ENCODE measurements at places on chromosomes 7 and 10.
A peak's percentile ranks its signal among the peaks of the same experiment; 100 is the strongest.

DNA sequence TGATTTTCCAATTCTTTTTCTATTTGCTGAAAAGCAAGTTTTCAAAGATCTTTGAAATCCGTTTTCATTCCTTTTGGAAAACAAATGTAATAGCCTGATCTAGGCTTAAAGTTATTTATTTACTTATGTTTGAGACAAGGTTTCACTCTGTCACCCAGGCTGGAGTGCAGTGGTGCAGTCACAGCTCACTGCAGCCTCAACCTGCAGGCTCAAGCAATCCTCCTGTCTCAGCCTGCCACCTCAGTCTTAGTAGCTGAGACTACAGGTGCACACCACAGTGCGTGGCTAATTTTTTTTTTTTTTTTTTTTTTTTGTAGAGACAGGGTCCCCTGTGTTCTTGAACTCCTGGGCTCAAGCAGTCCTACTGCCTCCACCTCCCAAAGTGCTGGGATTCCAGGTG, 4.6 kb downstream of the ST7 start:
- DNase-seq = no peak

DNA sequence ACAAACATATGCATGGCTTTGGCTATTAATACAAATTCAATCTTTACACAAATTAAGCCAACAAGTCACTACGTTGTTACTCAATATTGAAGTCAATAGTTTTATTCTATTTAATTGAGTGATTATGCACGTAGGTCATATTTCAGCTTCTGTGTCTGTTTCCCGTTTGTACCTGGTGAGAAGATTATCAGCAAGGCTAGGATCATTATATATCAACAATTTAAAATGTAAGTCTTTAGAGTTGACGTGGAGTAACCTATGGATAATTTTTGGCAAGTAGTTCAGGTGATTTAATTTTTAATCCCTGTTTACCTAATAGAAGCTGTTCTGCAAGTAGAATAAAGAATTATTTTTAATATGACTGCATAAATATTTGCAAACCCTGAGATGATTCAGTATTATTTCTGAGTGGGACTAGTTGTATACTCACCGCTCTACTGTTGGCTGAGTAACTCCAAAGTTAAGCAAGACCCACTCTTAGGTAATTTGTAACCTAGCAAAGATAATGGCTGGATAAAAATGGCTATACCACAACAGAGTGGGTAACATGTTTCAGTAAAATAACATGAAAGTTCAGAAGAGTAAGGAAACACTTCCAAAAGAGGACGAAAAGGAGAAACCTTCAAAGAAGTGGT, 161.0 kb downstream of the HGF start:
- no peak for DNase-seq

- peak; percentile 49 for DNase-seq
Observed at GRCh38 chr10:17737027-17737965, 14.7 kb upstream of the TMEM236 start.

DNA sequence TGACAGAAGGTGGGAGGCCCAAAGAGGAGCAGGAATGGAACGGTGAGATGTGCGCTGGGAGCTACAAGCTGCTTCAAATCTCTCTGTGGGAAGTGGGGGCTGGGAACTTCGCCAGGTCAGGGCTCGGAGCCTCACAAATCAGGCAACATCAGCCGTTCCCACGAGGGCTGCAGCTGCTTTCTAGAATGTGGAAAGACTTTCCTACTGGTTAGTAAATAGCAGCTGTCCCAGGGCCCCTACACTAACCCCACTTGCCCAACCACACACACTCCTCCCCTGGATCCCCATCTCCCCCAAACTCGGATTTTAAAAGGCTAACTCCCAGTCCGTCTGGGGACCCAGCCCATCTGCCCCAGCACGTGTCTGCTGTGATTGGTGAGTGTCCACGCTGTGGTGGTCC, 40.6 kb upstream of the PITRM1 start:
- DNase-seq = no peak

DNA sequence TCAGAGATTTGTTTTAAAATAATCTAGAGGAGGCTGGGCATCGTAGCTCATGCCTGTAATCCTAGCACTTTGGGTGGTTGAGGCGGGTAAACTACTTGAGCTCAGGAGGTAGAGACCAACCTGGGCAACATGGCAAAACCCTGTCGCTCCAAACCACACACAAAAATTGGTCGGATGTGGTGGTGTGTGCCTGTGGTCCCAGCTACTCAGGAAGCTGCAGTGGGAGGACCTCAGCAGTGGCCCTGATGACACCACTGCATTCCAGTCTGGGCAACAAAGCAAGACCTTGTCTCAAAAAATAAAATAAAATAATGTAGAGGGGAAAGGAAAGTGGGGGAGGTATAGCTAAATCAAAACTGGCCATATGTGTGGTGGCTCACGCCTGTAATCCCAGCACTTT, 13.9 kb upstream of the PPP3CB start:
- DNase-seq = no peak

DNA sequence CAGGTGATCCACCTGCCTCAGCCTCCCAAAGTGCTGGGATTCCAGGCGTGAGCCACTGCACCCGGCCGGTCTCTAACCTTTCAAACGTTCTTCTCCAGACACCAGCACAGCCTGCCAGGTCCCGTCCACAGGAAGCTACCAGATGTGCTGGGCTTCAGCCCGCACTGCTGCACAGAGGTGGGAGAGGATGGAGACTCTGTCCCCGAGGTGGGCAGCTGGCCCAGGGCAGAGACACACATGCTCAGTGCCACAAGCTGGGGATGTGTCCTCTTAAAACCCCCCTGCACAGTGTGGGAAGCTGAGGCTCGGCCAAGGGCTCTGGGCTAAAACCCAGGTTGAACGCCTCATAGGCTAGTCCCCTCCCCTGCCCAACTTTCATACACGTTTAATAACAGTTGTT, 9.4 kb downstream of the NUDT1 start:
- no peak for DNase-seq

DNA sequence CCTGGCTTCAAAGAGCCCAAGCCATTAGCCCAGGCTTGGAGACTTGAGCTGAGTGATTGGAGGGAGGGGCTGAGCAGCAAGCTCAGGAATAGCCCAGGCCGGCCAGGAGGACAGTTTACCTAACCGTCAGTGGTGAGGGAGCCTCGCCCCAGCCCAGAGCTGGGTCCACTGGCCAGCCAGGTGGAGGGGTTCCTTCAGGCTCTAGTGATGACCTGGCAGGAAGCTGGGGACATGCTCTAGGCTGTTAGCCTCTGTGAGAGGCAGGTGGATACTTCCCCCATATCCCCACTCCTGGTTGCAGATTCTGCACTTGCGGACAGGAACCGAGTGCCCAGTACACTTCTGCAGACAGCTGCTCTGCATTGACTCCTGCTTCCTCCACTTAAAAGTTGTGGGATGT, 61.2 kb upstream of the ANTXRL start:
- no peak for DNase-seq

DNA sequence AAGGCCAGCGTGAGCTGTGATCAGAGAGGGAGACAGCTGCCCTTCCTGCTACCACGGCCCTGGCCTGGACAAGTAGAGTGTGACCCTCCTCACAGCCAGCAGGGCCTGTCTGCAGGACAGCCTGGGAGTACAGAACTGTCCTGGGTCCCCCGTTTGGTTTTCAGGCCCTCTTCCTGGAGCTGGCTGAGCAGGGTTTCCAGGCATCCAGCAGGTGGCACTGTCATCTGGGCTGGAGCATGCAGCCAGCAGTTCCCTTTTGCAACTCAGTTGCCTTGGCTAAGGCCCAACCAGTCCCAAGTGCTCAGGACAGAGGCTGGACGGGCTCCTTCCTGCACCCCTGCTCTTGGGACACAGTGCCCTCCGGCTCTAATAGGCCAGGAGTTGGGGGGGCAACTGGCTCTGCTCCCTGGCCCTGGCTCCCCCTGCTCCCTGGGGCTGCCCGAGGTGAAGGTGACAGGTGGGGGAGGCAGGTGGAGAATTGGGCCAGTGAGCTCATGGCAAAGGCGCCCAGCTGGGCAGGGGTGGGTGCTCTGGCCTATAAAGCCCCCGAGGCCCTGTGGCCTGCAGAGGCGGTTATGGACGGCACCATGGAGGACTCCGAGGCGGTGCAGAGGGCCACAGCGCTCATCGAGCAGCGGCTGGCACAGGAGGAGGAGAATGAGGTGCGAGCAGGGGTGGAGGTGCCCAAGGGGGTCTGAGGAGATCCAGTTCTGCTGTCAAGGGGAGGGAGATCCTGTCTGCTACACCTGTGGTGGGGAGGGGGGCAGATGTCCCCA, at the start of gene ANKRD2:
Gene ANKRD2, plus strand, starts transcription at position 566 of the 776 bp plus-strand sequence. Its CDS starts 10 bp downstream, at position 576.
- peak; percentile 76 for DNase-seq

- DNase-seq = no peak
Observed at GRCh38 chr7:155590215-155591018, 44.1 kb upstream of the CNPY1 start.

Measured in fibroblast of skin of scalp (primary cell).